HCT116 (cell line): ENCODE measurements at places on chromosomes 13 and 19.
A peak's percentile ranks its signal among the peaks of the same experiment; 100 is the strongest.

GRCh38 chr19:3618144-3618810 lies 8.3 kb downstream of the CACTIN start:
- no peak for DNase-seq

- no peak for DNase-seq
Measured at GRCh38 chr19:31392464-31392863, 43.2 kb upstream of the TSHZ3 start.

DNA sequence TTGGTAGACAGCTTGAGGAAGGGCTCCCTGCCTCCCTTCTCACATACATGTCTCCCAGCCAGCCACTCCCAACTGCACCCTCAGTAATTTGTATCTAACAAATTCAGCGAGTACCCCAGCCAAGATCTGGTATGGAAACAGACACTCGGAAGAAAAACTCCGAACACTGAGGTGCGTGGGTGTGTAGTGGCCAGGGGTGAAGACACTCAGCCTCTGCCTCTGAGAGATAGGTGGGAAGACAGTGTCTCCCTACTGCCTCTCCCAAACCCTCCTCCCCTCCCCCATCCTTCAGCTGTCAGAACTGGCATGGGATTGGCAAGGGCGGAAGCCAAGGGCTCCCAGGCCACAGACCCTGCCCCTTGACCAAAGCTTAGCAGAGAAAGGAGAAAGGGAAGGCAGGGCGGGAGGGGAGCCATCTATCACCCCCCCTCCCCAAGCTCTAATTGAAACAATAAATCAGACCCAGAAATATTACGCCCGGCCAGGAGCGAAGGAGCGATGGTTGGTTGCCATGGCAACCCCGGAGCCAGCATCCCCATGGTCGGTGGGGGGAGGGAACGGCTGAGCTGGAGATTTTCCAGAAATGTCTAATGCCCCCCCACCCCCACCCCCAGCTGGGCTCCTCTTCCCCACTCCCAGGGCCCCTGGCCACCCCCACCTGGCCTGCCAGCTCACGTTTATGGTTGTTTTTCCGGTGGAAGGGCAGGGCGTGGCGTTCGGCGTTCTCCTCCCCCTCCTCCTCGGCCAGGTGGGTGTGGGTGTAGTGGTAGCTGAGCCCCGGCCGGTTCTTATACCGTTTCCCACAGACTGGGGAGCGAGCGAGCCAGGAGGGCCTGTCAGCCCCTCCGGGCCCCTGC lies 7.0 kb downstream of the DPF1 start:
- no peak for DNase-seq

DNA sequence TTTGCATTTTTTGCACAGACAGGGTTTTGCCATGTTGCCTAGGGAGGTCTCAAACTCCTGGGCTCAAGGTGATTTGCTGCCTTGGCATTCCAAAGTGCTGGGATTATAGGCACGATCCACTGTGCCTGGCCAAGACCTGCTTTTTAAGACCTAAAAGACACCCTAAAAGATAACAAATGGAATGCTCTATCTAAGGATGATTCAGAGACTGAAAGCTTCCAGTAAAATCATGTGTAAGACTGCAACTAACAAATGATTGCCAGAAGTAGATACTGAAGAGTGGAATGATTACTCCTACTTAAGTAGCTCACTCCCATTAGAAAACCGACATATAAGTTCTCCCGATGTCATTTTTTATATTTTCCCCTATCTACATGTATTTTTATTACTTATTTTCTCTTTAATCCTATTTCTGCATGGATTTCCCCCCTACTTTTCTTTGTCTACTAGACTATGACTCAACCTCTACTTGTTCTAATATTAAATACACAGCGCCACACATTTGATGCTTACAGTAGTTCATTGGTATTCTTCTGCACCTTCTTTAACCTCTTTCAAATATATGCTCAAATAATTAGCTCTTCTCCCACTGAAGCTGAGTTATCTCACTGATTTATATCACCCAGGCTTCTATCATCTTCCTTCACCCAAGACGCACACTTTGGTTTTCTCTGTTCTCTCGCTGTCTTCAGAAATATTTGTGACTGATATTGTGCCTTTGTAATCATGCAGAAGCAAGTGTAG lies 32.2 kb upstream of the KLF12 start:
- DNase-seq, result no peak

- no peak for DNase-seq
Measured at GRCh38 chr19:18021121-18021755, 13.3 kb downstream of the ARRDC2 start.

DNA sequence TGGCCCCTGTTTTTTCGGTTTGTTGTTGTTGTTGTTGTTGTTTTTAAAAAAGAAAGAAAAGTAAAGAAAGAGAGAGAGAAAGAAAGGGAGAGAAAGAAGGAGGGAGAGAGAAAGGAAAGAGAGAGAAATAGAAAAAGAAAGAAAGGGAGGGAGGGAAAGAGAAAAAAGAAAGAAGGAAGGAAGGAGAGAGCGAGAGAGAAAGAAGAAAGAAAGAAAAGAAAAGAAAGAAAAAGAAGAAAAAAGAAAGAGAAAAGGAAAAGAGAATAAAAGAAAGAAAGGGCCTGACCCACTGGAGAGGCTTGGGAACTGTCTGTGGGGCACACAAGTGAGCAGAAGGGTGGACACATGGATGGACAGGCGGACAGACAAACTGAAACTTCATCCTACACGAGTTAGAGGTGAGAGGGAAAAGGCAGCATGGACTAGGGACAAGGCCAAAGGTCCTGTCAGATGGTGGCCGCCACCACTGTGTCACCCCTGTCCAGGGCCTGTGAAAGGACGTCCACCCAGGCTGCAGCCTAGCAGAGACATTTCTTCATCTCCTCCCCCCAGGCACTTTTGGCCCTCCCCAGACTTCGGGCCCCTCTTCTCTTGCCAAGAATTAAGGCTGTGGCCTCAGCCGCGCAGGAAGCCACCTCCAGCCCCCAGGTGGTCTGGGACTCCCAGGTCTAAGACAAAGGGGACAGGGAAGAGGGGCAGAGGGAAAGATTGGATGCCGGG lies 9.1 kb upstream of the BCAM start:
- no peak for DNase-seq

DNA sequence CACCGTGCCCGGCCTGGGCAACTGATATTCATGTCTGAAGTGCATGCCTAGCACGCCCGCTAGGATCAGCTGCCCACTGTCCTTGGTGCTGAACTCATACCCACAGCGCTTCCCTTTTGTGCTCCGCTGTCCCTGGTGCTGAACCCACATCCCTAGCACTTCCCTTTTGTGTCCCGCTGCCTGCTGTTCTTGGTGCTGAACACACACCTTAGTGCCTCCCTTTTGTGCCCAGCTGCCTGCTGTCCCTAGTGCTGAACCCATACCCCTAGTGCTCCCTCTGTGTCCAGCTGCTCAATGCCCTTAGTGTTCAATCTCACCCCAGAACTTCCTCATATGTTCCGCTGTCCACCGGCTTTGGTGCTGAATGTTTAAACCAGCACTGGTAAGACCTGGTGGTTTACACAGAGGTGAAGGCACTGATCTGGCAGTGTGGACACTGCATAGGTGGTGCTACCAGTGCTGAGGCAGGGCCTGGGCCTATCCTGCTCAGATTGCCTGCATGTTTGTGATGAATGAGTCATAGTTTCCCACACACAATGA lies 26.3 kb upstream of the SIGLEC11 start:
- DNase-seq, result peak; percentile 88

GRCh38 chr13:21684576-21684975 lies 13.7 kb downstream of the FGF9 start:
- DNase-seq, result no peak

DNA sequence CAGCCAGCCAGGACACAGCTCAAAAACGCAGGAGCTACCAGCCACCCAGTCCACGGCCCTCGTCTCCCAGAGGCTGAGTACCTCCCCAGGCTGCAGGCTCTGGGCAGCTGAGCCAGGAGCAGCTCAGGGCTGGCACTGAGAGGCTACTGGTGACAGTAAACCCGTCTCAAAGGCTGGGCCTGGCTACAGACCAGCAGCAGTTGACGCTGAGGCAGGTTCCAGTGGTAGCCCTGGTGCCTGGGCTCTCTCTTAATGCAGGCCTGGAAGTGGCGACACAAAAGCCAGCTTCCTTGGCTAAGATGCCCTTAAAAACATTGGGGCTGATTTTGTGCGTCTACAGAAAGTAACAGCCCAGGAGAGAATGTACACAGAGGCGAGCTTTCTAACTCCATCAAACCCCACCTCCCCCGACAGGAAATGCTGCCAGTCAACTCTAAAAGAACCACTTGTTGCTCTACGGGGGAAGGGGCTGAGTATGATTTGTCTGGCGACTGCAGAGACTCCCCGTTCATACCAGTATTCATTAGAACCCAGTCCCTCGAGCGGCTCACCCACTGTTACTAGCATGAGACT lies 126.3 kb downstream of the STK24 start:
- DNase-seq, result no peak

- DNase-seq, result no peak
Measured at GRCh38 chr13:100442095-100442832, 146.3 kb downstream of the GGACT start.

- DNase-seq, result no peak
Measured at GRCh38 chr13:78659732-78660494, 958 bp upstream of the OBI1 start.

- no peak for DNase-seq
Measured at GRCh38 chr19:16893686-16893989, 4.8 kb downstream of the F2RL3 start.

GRCh38 chr19:48441360-48442050 lies 4.3 kb upstream of the GRWD1 start:
- no peak for DNase-seq

DNA sequence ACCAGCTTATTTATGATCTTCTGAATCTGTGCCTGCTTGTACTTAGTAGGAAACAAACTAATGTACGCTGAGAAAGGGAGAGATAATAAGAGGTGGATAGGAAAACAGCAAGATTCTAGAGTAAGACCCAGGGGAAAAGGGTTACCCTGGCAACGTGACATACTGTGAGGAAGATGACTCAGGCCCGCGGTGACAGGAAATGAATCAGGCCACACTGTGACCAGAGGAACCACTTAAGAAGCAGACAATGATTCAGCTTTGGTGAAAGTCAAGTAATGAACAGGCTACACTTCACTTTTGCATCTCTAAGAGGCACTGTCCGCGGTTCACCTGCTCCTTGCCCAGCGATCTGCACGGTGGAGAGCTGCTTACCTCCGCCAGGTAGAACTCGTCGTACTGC lies 158.2 kb downstream of the NALCN start:
- peak; percentile 54 for DNase-seq

DNA sequence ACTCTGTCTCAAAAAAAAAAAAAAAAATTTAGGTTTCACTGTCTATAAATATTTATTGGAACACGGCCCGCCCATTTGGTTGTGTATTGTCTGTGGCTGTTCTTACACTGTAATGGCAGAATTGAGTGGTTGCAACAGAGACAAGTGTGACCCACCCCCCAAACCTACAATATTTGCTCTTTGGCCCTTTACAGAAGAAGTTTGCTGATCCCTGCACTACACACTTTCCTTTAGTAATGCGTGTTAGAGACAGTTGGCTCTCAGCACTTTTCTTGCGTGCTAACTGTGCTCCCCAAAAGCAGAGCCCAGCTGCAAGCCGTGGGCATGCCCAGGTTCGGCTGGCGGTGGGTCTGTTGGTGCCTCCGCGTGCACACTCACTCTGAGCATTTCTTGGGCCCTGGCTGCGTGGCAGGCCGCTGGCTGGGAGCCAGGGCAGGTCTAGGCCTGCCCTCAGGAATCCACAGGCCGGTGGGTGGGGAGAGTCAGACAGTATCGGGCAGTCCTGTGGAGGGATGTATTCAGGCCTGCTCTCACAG lies 72.6 kb downstream of the SIPA1L3 start:
- DNase-seq, result no peak

GRCh38 chr19:56778351-56778750 lies 62.2 kb downstream of the PEG3 start:
- no peak for DNase-seq

GRCh38 chr13:85864963-85865530 lies 65.8 kb upstream of the SLITRK6 start:
- DNase-seq, result peak; percentile 10

DNA sequence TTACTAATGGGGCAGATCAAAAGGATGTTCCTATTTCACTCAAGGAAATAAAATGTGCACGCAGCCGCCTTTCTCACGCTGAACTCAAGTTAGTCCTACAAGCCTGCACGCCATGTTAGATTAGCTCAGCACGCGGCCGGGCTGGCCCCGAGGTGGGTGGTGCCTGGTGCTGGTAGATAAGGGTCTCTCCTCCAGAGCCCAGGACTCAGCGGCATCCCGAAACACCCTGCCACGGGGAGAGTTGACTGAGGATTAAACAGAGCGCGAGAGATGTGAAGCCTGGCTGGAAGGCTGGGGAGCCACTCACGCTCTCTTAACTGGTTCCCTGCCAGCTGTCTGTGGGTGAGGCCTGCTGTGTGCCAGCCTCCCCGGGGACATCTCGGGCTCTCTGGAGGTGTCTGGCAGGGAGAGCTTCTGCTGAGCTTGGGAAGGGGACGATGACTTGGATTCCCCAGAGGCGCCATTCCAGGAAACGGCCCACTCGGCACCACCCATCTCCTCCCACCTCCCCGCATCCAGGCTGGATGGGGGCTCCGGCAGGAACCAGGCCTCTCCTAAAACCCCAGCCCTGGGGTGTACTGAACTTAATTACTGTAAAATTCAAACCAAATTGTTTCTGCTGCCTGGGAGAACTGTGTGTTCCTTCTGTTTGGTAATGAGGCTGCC lies 122.2 kb downstream of the KDM4B start:
- DNase-seq, result no peak

DNA sequence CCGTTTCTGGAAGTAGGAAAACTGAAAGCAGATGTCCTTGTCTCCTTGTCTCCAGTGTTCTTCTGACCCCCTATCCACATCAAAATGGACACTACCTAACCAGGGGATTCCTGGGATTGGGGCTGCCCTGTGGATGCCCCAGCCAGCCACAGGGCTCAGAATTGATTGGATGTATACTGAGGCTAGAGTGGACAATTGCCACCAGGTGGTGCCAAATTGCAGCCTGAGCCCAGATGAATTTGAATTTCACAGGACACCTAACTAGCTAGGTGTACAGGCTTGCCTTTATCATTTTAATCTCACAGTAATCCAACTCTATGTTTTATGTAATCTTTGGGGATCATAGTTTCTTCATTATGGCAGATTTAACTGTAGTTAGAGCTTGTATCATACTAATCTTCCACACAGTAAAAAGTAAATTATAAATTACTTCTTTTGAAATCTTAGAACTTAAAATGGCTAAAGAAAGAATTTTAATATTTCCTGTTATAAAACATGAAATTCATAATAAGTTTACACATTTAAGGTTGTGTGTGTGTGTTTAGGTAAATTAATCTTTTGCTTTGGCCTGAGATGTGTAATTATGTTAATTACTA lies 58.0 kb downstream of the PIBF1 start:
- DNase-seq, result peak; percentile 47

DNA sequence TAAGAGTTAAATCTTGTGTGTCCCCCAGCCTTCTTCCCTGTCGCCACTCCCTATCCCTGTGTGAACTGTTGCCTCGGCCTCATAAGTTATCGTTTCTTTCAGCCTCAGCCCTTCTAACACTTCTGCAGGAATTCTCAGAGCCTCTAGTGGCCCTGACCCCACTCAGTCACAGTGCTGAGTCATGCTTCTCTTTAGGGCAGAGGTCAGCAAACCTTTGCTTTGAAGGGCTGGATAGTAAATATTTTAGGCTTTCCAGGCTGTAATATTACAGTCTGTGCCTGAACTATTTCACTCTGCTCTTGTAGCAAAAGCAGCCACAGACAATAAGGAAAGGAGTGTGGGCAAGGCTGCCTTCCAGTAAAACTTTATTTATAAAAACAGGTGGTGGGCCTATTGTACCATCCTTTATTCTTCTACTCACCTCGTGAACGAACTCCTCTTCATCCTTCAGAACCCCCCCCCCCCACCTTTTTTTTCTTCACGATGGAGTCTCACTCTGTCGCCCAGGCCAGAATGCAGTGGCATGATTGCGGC lies 22.1 kb downstream of the MYO9B start:
- DNase-seq, result no peak
